AG04449 (cell line): ENCODE measurements at places on chromosomes 7 and 10.

DNA sequence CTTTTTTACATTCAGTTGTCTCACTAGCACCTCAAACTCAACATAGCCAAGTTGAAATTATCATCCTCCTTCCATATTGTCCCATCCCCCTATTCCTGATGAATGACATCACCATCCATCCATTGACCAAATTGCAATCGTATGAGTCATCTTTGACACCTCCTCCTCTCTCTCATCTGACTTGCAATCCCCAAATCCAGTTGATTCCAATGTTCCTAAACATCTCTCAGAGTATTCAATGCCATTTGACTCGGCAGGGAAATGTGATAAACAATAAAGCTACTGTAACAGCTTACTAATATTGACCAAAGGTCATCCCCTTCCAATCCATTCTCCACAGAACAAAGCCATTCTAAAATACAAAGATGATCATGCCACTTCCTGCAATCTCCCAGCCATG lies 1047.8 kb downstream of the NRG3 start:
- no peak for DNase-seq

GRCh38 chr7:147438216-147438615 lies 1152.3 kb upstream of the C7orf33 start:
- DNase-seq: no peak

DNA sequence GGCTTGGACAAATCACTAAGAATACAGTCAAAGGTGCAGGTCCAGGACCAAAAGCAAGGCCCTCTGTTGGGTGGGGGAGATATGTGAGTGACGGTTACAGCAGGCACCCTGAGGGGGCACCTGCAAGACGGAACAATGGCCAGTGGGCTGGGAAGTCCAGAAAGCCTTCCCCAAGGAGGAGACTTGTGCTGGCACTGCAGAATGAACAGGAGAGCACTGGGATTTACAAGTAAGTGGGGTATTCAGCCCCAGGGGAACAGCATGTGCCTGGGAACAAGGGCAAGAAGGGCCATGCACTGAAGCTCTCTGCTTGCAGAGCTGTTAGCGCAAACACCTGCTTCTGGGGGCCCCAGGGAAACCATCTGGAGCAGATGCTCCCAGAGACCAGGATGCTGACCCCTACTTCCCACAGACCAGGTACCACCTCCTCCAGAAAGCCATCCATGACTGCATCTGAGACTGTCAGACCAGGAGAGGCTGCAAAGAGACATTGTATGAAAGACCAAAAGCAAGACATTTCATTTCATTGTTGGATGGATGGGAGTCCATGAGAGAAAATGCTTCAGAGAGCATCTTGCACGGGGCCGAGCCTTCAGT lies 24.6 kb upstream of the ZMIZ1 start:
- no peak for DNase-seq

GRCh38 chr7:96426027-96426426 lies 104.1 kb upstream of the SLC25A13 start:
- no peak for DNase-seq

DNA sequence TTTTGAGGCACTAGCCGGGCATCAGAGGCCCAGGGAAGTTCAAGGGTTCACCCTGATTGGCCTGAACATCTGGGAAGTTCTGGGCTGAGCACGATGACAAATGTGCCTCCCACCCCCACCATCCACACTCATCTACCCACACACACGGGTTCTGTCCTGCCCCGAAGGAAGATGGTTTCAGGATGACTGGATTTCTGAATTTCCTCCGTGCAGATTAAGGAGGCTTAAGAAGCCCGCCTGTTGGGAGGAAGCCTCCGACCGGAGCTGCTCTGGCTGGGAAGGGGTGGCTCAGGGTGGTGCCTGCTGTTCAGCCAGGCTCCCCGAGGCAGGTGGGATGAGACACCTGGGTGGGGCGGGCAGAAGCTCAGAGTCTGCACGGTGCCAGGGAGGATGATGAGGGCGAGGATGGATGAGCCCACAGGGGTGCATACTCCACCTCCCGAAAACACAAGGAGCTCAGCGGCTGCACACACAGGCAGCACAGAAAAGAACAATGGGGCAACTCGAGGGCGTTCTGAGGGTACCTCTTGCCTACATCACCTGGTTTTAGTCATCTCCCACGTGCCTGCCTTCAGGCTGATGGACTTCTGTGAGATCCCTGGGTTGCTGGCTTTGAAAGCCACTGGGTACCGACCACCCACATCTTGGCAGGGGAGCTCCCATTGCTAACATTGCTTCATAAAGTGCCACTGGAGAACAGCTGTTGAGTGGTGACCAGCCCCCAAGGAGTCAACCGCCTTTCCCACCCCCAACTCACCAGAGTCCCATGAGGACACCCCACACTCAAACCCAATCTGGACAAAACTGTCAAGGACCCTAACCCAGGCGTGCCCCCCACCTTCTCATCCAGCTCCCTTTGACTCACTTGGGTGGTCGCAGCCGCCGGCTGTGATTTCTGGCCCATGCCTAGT lies 41.2 kb downstream of the CALML3 start:
- peak; percentile 55 for DNase-seq

- no peak for DNase-seq
Observed at GRCh38 chr7:22598318-22598920, 98.4 kb upstream of the STEAP1B start.

DNA sequence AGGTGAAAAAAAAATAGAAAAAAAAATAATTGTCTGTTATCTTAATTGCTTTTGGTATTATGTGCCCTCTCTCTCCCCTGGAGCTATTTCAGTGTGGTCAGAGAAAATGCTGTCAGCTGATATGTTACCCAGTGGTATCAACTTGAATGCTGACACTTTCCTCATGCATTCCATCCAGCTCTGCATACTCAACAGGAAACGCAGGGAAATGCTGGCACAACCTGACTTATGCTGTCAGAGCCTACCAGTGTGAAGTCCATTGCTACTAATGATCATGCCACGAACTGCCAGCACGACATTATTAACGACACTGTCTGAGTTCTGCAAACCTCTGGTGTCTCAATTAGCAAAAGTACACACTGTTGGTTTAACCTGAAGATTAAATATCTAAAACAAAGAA lies 182.8 kb downstream of the ZWINT start:
- DNase-seq: no peak

GRCh38 chr10:44627591-44628354 lies 242.9 kb upstream of the CXCL12 start:
- peak; percentile 72 for DNase-seq

GRCh38 chr7:7125963-7126362 lies 56.4 kb upstream of the C1GALT1 start:
- no peak for DNase-seq

DNA sequence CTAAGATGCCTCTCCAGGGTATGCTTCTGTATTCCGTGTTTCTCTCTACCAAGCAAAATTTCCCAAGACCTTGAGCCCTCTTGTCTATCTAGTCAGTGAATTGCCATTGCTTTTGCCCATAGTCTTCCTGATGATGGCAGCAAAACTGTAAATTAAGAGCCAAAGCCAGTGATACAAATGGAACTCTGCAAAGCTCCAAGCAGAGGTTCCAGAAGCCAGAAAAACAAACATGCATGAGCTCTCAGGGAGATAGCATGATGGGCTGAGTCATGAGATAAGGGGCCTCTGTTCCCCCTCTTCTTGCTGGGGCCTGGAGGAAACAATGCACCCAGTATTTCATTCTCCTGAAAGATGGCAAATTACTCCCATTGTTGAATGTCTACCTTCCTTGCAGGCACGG lies 24.7 kb downstream of the LSMEM1 start:
- DNase-seq: no peak

DNA sequence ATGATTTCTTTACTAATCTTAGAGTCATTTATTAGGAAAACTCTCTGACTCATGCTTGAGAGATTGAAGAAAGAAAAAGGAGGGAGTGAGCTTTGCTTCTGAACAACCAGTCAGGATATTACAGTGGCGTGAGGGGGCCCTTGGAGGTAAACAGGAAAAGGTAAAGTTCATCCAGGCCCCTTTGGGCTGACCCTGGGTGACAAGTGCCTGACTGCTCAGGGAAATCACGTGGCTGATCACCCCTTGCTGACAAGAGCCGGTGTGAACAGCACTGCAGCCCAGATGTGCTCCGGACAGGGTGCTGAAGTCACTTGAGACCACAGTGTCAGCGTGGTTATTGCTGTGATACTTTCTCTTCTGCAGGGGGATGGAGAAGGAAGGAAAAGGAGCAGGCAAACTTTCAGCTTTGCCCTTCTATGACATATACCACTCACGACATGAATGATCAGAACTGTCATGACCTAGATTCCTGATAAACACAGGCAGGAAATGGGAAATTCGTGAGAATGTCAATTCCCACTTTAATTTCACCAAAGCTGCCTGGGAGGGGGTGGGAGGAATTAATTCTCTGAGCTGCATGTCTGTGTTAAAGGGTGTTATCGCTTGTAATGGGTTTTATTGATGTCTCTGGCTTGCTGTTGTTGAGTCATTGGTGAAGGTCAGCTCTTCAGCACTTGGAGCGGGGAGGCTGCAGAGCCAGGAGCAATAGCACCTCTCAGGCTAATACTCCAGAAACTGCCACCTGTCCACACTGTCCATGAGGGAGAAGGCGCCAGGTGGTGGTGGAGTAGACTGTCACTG lies 139.8 kb upstream of the AOAH start:
- DNase-seq: no peak

- no peak for DNase-seq
Observed at GRCh38 chr7:69864274-69864673, 266.0 kb downstream of the AUTS2 start.

DNA sequence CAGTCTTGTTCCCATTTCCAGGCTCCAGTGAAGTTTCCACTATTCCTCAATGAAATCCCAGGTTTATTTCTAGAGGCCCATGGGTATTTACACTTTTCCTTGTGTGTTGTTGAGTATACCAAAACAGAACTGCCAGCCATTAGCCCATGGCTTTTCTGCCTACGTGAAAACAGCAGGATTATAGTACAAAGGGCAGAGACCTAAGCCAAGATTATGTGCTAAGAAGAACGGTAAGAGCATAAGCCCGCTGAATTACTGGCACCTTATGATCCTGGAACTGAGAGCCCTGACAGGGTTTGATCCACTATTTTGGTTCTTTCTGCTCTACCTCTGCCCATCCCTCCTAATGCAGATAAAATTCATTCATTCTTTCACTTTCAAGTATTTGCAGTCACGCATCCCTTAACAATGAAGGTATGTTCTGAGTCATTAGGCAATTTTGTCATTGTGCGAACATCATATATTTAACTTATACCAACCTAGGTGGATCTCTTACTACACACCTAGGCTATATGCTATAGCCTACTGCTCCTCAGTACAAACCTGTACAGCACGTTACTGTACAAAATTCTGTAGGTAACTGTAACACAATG lies 16.0 kb downstream of the SEMA3C start:
- no peak for DNase-seq

DNA sequence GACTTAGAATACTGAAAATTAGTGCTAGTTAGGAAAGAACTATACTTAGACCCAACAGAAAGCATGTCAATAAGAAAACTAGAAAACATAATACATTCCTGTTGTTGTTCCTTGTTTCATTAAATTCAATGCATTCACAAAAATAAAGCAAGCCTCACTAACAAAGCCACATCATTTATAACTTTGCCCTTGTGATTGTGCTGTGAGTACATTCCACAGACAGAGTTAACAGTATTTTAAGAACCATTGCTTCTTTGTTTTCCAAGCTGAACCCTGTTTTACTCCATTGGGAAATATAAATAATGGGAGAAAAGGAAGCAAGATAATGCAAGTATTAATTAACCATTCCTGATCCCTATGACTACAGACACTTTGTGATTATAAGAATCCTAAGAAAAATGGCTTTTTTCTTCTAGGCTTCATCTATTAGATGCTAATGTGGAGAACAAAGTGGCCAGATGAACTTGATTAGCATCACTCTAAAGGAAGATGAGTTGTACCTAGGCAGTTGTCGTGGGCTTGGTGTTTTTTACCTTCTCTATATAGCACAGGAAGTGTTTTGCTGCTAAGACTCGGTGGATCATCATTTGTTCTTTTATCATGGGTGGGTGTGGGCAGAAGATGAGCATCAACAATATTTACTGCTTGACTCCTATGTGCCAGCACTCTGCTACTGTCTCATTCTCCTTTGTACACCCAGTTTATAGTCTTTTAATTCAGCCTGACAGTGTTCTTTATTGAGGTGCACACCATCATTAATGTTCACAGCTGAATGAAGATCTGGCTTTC lies 34.2 kb upstream of the ZNRF2 start:
- DNase-seq: no peak

- no peak for DNase-seq
Observed at GRCh38 chr10:42640610-42641229, 2.4 kb upstream of the ZNF33B start.

DNA sequence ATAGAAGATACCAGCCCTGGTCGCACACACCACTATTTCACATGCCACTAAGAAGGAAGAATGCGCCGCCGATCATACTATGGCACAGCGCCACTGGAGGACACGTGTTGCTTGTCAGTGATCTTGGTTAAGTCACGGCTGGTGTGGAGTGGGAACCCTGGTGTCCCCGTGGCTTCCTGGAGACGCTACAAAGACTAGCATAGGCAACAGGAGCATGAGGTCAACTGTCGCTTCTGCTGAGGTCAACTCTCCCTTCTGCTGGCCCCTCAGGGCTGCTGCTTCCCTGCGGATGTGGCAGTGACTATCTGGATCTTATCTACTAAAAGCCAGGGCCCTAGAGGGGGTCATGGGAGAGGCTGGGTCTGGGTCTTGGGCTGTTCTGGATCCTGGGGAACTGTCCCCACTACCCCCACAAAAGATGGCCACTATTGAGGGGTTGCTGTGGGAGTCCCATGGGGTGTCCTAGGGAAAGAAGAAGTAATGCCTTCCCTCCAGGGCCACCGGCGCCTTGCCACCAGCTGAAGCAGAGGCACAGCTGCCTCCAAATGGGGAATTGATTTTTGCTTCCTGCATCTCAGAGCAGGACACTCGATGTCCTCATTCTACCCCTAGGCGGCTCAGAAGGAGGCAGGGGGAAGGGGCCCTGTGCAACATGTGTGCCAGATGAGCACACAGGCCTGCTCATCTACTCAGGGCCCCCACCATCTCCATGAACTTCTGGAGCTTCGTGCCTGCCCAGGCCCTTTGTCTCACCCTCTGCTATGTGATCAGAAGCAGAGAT lies 76.6 kb upstream of the PPIF start:
- no peak for DNase-seq
